ENCODE measurements at places on chromosomes 4 and X.
A peak's percentile ranks its signal among the peaks of the same experiment; 100 is the strongest.

DNA sequence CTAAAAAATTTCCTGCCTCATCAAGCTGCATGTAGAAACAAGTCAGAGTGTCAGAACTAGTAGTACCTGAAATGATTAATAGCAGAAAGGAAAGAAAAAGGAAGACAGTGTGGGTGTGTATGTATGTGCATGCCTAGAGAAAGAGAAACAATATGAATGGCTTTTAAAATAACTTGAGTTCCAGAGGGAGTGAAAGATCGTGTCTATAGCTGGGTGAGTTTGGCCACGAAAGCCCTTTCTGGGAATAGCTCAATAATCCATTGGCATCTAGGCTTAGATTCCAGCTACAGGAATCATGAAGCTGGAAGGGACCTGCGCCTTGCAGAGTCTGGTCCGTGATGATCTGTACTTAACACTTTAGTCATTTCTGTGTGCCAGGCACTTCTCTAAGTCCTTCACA lies 195.6 kb downstream of the RAPGEF2 start:
- DNase-seq: peak; percentile 50

- no peak for DNase-seq
Measured at GRCh38 chrX:47264483-47265173, 31.8 kb downstream of the USP11 start.

DNA sequence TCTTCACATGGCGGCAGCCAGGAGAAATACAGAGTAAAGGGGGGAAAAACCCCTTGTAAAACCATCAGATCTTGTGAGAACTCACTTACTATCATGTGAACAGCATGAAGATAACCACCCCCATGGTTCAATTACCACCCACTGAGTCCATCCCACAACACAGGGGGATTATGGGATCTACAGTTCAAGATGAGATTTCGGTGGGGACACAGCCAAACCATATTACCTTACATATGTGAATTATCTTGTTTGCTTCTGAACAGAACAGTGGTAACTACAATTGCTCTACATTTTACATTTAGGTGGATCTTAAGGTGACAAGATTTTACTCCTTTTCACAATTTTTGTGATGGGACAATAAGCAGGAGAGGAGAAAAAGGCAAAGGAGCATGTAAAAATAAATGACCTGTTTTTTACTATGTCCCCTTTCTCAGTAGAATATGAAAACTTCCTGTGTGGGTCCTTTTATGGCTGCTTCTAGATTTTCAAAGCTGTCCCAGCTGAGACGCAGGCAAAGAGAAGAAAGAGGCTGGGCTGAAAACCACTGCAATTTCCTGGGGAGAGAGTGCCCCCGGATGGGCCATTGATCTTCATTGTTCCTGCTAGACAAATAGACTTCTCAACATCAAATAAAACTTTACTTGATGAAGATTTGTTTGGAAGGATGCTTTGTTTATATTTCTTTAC lies 45.9 kb upstream of the PGM2 start:
- DNase-seq: no peak

DNA sequence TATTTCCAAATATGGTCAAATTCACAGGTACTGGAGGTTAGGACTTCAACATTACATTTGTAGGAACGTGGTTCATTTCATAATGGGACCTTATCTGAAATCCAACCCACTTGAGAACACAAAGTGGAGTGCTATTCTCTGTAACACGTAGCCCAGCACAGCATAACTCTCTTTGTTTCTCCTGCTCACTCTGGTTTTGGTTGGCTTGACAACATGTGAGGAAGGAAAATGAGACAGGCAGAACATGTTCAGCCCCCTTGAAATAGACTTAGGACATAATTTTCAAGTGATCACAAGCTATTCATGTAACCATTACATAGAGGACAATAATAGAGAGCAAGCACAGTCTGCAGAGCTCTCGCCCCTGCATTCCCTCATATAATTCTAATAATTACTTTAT lies 115.1 kb upstream of the SMIM10 start:
- DNase-seq: no peak

GRCh38 chr4:180757927-180758326 lies 1485.3 kb upstream of the TENM3 start:
- no peak for DNase-seq
